BJ (cell line): ENCODE measurements at places on chromosomes 3 and 15. TPM values are rescaled to one million over a fixed set of nuclear protein-coding genes. Genes with fewer than 3 reads are reported as not detected.

The MAGEL2 gene
- polyA plus RNA-seq: 0.02 and 0.04 TPM in 2 replicates

- DNase-seq: no peak
These were observed 51.2 kb upstream of the PHLDB2 start for GRCh38 chr3:111807826-111808225.

GRCh38 chr15:95087253-95087609 lies 855.9 kb downstream of the MCTP2 start:
- DNase-seq: no peak

DNA sequence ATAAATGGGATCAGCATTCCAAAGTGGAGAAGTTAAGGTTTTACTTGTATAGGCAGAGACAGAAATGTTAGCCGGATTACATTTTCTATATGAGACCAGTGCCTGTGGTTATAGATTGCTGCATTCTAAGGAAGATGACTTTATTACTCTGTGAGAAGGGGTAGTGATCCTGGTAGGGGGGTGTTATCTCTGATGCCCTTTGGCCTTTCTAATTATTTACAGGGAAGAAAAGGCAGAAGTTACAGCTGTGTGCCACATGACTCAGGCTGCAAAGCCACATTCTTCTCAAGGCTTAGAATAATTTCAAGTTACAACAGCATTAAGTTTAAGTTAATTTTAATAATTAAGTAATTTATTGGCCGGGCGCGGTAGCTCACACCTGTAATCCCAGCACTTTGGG lies 2.2 kb upstream of the TMC3 start:
- no peak for DNase-seq

DNA sequence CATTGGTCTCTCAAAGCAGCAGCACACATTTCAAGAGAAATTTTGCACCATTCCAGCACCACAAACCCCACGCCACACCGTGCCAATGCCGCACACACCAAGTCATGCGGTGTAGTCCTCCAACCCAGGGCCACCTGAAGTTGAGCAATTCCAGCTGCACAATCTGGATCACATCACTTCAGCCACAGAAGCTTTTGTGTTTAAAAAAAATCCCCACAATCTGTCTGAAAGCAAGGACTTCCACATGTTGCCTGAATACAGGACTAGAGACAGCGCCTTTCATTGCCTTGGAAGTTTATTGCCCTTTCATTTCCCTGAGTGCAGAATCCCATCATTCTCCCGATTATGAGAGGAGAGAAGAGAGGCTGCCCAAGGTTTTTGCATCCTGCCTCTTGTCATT lies 175.6 kb upstream of the BCL6 start:
- DNase-seq: no peak

The SPINT1 gene
- 0.22 and 1.1 TPM in 2 replicates for polyA plus RNA-seq

The TMEM45A gene
- polyA plus RNA-seq: 35.1 and 68.4 TPM in 2 replicates

- no peak for DNase-seq
These were observed 39.5 kb downstream of the NR2F2 start for GRCh38 chr15:96369825-96370621.

- DNase-seq: no peak
These were observed 3.2 kb upstream of the TEX9 start for GRCh38 chr15:56361987-56362386.

DNA sequence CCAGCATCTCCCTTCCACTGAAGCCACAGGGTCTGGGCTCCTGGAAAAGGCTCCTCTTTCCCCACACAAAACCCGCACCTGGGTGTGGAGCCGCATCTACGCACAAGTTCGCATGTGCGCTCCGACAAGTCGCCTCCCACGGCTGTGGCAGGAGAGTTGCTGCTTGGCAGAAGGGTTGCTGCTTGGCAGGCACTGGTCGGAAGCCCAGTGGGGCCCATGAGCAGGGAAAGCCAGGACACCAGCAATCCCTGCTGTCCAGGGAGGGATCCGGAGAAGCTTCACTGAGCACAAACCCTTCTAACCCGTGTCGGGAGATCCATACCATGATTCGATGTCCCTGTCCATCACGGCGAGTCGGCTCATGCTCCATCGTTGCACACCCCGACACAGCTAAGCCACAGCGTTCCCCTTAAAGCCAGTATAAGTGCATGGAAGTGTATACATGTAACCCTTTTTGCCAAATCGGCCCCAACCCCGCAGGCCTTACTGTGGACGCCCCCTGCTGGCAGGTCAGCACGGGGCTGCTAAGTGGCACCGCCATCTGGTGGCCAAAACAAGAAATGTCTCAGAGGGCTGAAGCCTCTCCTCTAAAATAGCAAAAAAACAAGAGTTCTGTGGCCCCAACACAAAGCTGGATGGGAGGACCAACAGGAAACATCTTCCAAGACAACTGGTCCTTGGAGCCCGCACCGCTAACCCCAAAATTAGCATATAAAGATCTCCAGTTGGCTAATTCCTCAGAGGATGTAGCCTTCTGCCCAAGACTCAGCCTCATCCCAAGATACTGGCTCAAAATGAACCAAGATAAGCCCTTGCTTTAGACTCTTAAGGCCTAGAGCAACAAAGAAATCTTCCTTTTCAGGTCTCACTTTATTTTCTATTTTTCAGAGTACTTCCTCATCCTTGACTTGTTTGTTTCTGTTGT lies 8.3 kb downstream of the ANKRD63 start:
- no peak for DNase-seq
